RPMI8226 (cell line): ENCODE measurements at places on chromosomes 12 and 14.

- DNase-seq = no peak
Measured at GRCh38 chr14:50417853-50418252, 21.2 kb upstream of the CDKL1 start.

- no peak for DNase-seq
Measured at GRCh38 chr12:7705846-7706245, 5.4 kb upstream of the DPPA3 start.

DNA sequence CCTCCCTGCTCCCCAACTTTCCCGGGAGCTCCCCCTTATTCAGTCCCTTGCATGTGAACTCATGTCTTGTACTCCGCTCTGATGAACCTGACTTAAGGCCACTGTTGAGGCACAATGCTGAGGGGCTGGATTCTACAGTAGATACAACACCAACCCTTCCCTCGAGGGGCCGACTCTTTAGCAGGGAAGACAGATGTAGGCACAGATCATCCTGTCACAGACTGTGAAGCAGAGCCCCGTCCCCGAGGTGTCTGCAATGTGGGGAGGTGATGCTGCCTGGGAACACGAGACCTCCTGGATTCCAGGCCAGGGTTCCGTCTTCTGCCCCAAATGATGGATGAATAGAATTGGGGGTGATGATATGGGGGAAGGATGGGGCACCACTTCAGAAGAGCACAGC, 175.1 kb downstream of the CHST11 start:
- DNase-seq = no peak

GRCh38 chr14:91116913-91117588, 3.2 kb downstream of the DGLUCY start:
- no peak for DNase-seq

GRCh38 chr14:49589387-49589786, 3.2 kb upstream of the RPS29 start:
- DNase-seq = no peak
